ENCODE measurements at places on chromosomes 3 and 15.

- no peak for DNase-seq
These were observed 111.3 kb downstream of the ISL2 start for GRCh38 chr15:76447728-76448441.

- no peak for DNase-seq
These were observed 133.6 kb downstream of the CLSTN2 start for GRCh38 chr3:140068494-140069017.

DNA sequence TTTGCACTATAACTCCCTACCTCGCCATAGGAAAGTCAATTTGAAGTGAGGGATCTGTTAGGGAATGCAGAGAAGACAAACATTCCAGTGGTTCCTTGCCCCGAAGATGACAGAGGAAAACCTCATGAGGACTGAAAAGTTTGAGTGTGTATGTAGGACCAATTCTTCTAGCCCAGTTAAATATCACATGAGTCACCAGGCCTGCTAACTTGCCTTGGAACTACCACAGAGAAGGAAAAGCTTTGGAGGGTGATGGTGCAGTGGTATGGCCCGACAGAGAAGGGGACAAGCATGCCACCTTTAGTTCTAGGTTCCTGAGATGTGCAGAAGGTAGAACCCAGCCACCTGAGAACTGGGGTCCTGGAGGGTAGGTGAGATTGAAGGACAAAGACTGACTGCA lies 2.6 kb upstream of the UPK1B start:
- no peak for DNase-seq

DNA sequence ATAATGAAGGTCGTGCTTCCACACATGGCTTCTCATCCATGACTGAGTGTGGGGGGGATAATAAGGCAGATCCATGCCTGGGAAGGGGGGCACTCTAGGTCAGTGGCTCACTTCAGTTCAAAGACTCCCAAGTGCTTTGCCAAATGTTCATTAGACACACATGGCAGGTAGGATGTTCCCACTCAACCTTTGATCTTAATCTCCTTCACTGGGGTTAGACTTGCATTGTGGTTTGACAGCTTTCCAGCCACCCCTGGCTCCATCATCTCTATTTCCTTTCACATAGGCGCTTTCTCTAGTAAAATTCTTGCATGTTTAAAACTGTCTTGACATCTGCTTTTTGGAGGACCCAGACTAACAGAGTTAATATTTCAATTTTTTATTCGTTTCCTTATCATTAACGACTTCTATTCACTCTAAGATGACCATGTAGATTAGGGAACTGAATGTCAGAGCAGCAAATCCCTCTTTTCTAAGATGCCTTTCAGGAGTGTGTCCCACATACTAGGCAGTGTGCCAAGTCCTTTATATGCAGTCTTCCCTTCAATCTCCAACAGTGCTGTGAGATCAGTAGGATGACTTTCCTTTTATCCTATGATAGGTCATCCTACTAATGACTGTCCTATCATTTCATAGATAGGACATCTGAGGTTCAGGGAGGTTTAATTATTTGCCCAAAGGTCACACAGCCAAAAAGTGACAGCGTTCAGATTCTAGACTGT lies 57.9 kb downstream of the BTD start:
- no peak for DNase-seq

- no peak for DNase-seq
These were observed 2.9 kb downstream of the FMN1 start for GRCh38 chr15:33191591-33191990.

DNA sequence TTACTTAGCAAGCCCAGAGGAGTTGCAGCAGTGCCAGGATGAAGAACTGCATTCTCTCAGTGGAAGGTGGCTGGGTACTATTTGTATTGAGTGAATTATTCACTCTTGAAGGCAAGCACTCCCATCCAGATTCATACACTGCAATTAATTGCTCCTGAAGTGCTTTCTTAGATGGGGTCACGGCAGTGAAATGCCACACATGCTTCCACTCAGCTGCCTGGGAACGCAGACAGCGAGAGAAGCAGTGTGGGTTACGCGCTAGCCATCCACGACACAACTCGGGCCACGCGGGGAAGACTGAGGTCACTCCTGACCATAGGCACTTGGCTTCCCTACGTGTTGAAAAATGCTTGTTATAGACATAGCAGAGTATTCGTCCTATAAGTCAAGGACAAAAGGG lies 30.8 kb upstream of the LMCD1 start:
- DNase-seq: no peak

DNA sequence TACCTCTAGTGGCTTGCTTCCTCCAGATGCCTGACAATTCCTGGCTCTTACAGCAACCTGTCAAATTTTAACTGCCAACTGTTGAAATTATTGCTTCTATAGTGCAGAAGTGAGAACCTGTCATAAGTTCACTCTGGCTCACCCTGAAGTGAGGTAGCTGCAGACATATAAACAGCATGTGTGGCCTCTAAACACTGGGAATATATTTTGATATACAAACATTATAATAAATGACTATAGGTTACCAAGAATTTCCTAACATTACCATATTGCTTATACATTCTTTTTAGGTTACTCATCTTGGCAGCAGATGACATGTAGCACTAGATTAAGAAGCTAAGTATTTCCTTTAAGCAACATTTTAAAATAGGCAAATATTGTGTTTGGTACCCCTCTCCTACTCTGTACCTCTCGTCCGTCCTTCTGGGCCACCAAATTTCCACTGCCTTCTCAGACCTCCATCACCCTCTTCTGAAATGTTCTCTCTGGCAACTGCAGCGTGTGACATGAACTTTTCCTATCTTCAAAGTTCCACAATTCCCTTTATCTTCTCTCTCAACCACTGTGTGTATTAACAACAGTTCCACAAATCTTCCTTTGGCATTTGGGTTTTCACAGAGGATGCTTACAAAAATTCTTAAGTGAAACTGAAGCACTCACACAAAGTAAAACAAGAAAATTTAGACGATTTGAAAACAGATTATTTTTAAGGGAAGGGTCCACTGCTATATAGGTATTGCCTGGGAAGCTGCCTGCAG lies 15.3 kb upstream of the XXYLT1 start:
- no peak for DNase-seq

GRCh38 chr15:46394463-46394862 lies 759.6 kb downstream of the SQOR start:
- DNase-seq: no peak

GRCh38 chr3:59759298-59760031 lies 709.6 kb upstream of the CFAP20DC start:
- DNase-seq: no peak
